Stimulated activated CD8-positive, alpha-beta memory T cell treated with anti-CD3 and anti-CD28 coated beads, Interleukin-4, amount 100 ng/mL, for 4 hours (primary cell): ENCODE measurements at places on chromosomes 2 and 18.
A peak's percentile ranks its signal among the peaks of the same experiment; 100 is the strongest.

DNA sequence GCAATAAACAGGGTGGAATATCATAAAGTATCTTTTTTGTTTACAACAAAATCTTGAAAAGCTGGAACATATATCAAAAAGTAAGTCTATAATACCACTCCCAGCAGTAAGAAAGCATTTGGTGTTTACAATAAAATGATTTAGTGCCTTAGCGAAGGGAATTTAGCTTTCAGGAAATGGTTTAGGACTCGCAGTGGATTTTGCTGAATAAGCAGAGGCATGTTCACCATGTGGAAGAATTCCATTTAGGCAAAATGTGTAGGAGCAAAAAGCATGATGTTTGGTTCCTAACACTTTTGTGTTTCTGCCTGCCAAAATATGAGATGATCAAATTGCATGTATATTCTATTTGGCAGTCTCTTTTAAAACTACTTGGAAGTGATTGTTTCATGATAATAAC, 163.6 kb downstream of the AGPS start:
- no peak for DNase-seq

DNA sequence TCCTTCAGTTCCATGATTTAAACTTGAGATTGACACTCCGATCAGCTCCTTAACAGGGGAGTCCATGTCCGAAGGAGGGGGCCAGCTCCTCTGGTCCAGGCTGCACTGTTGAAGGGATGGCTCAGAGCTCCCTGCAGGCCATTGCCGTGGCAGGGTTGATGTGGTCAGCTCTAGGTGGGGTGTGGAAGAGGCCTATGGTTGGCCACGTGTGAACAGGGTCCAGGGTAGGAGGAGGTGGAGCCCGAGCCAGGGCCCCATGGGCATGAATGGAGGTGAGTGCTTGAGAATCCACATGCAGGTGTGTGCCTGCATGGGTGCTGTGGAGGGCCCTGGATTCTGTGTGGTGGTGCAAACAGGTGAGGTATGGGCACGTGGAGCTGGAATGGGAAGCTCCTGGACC, 1.1 kb downstream of the SPEG start:
- DNase-seq = no peak

- no peak for DNase-seq
Measured at GRCh38 chr2:119939915-119940314, 73.0 kb upstream of the EPB41L5 start.

DNA sequence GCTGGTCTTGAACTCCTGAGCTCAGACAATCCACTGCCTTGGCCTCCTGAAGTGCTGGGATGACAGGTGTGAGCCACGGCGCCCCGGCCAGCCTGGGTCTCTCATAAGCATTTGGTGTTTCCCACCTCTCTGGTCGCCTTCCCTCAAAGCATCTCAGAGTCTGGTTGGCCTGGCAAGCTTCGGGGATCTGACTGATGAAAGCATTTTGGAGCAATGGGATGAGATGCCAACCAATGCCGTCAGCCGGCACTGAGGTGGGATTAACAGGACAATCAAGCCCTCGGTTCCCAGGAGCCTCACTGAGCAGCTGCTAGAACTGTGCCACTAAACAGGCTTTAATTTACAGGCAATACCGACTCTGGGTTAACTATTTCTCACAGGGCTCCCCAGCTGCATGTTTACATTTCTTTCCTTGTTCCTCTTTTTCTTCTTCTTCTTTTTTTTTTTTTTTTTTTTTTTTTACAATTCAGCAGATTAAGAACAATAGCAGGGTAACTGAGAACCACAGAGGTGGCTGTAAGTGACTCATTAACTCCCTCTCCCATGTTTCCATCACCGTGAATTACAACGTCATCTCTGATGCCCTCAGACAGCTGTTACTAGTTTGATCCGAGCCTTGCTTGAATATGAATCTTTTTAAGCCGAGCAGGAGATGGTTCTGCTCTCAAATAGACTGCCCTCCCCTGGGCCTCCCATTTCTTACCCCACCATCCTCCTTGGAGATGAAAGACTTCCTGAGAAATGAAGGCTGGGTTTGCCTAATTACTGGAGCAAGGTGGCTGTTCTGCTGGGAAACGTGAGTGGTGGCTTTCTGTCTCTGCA, 37.9 kb downstream of the ODC1 start:
- no peak for DNase-seq

DNA sequence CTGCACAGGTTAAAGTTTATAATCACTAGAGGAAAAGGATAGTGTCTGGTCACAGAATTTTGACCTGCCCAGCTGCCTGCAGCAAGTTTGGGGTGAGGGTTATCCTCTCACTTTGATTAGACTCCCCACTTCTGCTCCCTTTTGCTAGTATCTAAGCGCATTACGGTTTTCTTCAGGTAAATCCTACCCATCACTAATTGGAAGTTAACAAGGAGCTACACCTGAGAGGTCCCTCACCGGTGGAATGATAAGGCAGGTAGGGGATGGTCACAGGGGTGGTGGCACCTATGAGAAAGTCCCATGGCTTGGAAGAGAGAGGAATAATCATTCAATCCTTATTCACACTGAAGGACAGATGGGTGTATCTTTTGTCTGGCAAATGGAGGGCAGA, 7.6 kb downstream of the BCL2 start:
- no peak for DNase-seq

- DNase-seq = no peak
Measured at GRCh38 chr2:149733936-149734685, 146.5 kb upstream of the MMADHC start.

DNA sequence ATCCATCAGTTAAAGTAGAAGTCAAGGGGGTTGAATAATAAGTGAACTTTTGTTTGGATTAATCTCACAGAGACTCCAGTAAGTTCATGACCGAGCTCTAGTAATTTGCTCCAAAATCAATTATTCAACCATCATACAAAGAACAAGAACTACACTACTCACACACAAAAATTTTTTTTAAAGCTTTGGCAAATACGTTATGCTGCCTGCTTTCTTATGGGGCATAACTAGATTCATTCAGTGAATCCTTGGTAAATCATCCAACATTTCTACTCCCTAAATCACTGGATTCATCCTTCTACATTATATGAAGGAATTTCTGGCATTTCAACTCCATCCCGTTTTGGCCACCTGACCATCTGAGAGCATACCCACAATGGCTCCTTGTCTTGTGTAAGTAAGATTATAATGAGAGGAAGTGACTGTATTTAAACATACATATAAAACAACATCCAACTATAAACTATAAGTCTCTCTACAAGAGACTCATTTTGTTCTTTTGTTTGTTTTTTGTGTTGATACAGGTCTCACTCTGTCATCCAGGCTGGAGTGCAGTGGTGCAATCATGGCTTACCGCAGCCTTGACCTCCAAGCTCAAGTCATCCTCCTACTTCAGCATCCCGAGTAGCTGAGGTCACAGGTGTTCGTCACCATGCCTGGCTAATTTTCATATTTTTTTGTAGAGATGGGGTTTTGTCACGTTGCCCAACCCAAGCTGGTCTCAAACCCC, 144.2 kb upstream of the LRRTM4 start:
- no peak for DNase-seq

- DNase-seq = no peak
Measured at GRCh38 chr2:80926168-80926567, 621.6 kb upstream of the LRRTM1 start.

GRCh38 chr2:78540255-78540654, 485.2 kb upstream of the REG3G start:
- no peak for DNase-seq

DNA sequence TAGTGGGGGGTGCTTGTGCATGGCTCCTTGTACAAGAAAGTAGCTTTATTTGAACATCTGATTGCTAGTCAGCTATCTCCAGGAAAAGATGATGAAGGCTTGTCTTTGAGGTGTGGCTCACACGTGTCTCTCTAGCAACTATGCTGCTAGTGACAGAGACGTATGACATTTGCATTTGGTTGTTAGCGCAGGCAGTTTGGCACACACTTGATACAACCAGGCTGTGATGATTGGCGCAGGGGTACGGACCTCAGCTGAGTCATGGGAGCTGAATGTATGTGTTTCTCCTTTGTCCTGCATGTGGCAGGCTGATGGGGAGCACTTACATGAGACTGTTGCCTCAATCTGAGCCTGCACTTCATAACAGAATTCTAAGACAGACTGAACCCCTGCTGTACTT, 29.6 kb downstream of the PTCD3 start:
- DNase-seq = no peak

DNA sequence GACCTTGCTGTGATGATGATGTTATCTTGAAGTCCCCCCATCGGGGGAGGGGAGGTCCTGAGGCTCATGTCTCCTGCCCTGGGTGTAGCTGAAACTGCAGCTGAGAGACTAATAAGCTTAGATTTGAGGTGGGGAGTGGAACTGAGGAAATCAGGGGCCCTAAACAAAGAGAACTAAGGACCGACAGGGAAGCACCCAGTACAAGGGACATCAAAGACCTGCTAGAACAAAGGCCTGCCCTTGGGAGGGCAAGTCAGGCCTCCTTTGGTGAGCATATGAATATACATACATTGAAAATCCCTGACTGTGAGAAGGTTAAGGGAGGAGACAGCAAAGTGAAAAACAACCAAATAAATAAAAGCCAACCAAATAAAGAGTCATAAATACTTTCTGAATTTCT, 1132.5 kb upstream of the CELF4 start:
- DNase-seq = no peak

GRCh38 chr2:37635504-37636380, 35.7 kb downstream of the CDC42EP3 start:
- DNase-seq = peak; percentile 40

DNA sequence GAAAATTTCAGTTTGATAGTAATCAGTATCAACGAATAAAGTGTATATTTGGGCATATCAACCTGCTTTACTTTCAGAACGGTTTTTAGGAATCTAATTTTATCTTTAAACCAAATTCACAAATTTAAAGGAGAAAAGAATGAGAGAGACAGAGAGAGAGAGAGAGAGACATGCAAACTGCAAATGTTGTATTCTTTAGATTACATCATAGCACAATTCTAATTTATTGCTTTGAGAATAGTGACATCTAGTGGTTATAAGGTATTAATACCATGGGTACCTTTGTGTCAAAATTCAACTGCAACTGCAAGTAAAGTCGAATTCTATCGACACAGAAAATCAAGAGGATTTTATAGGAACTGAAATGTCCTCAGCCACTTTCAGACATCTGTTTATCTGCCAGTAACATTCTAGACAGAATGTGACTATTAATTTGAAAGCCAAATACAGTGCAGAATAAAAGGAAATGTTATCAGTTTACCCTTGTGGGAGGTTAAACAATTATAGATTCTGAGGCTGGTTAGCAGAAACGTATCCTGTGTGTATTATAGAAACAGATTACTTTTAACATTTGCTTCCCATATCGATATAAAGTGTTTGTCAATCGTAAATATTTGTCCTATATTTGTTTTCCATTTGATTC, 529.8 kb upstream of the VRK2 start:
- no peak for DNase-seq

DNA sequence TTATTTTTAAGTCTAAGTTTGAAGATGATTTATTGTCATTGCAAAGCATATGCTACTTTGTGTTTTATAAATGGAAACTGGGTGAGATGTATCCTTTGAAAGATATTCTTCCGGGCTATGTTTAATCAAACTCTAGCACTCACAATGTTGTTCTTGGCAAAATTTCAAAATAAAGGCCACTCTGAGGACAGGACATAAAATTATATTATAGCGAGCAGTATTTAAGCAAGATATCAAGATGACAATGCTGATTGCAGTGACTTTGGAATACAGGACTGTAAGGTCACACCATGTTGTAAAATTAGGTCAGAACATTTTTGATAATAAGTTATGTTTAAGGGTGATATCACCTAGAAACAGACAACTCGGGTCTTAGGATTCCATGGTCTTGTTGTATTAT, 14.2 kb downstream of the RPRM start:
- no peak for DNase-seq

GRCh38 chr2:201500534-201500933, 49.0 kb downstream of the STRADB start:
- DNase-seq = no peak

- no peak for DNase-seq
Measured at GRCh38 chr18:45684341-45685115, 39.5 kb upstream of the SLC14A1 start.

- DNase-seq = no peak
Measured at GRCh38 chr18:8685141-8685913, 20.0 kb upstream of the MTCL1 start.

- DNase-seq = no peak
Measured at GRCh38 chr2:98608962-98609604, 694 bp downstream of the UNC50 start.

DNA sequence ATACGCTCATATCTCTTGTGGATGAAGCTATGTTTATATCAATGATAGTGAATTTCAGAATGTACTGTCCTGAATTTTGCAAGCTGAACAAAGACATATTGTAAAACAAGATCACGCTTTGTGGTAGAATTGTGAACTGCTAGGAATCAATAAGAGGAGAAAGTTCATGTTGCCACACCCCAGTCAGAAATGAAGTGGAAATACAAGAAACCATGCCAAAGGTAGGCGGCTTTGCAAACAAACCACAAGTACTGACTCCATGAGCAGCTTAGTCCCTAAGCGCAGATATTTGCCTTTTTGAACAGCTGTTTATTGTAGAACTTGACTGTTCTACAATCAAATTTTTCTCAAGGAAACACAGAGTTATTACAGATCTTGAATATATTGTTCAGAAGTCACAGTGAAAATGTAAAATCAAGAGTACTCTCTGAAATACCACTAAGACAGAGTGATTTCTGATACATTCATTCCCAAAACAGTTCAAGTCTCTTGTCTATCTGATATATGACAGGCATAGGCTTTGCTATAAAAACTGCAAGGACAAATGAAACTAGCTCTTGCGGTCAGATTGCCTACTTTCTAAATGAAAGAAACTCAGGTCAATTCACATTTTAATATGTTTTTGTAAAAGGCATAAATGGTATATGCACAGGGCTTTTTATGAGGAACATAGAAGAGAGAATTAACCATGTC, 120.9 kb upstream of the CDH19 start:
- DNase-seq = no peak

DNA sequence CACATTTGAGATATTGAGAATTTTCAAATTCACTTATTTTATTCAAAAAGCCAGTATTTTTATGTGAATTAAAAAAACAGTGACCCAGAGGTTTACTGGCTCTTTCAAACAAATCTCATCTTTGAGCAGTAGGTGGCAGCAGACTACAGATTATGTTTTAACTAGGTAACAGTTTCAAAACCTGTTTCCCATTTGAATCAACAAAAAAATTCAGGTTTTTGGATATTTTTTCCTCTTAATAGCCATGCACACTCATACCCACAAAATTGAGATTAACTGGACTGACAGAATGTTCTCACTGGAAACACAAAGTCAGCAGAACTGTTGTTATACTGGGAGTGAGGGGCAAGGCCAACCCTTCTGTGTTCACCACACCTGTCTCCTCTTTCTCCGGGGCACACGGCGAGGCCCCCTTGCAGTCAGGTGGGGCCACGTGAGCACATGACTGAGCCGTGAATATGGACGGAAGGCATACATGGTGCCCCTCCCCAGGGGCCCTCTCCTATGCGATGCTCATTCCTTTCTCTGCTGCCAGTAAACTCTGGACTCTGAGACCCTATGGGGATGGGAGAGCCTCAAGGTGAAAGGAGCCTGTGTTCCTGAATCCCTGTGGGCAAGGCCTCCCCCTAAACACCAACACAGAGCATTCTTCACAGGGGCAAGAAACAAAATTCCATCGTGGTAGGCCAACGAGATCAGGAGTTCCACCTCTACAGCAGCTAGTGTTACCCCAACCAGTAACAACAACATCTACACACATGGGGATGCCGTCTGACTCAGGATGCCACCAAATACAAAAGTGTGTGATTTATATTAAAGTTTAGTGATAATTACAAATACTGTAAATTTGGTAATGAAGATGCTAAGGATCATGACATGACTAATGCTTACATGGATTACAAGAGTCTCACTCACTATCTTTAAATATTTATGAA, 80.4 kb downstream of the LPIN2 start:
- no peak for DNase-seq
